H4 (cell line): ENCODE measurements at places on chromosomes 1 and 21. TPM values are rescaled to one million over a fixed set of nuclear protein-coding genes. Genes with fewer than 3 reads are reported as not detected.
A peak's percentile ranks its signal among the peaks of the same experiment; 100 is the strongest.

DNA sequence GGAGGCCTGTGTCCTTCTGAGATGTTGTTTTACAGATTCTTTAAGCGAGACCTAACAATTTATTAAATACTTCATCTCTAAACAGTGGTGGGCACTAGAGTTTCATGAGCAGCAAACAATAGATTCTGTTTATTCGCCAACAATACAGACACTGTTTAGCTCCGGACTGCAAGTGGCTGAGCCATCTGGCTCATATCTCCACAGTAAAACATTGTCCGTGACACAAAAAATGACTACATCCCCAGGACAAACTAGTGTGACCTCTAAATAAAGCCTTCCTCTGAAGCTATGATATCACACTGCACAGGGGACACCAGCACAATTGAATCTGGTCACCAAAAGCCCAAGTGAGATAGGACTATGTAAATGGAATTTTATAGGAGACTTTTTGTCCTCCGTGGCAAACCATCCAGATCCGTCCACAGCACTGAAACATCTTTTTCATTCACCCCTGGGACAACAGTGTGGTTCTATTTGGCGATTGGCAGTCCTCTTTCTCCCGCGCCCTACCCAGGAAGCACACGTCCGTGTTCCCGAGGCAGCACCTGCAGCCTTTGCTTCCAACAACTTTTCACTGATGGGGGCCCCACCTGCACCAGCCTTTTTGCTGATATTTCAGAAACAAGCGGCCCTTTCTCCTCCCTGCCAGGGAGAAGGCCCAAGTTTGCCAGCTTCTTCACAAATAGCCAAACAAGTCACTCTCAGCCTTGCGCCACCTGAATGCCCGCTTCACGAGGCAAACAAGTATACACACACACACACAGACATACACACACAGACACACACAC, 47.4 kb downstream of the OLIG1 start:
- no peak for DNase-seq

- DNase-seq = no peak
Observed at GRCh38 chr1:215704089-215704860, 137.2 kb downstream of the KCTD3 start.

DNA sequence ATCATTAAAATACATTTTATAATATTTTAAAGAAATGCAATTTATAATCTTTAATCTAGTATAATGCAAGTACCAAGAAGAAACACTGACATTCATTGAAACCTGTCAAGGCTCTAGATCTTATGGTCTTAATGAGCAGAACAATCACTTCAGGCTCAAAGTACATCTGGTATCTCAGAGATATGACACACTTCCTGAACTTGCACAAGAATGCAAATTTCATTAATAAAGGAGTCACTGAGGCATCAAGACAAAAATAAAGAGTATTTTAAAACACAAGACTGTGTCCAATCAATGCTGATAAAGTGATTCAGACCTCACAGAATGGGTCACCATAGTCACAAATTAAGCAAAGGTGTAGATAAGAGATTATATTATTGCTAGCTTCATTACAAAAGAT, 178.1 kb downstream of the AK5 start:
- no peak for DNase-seq

DNA sequence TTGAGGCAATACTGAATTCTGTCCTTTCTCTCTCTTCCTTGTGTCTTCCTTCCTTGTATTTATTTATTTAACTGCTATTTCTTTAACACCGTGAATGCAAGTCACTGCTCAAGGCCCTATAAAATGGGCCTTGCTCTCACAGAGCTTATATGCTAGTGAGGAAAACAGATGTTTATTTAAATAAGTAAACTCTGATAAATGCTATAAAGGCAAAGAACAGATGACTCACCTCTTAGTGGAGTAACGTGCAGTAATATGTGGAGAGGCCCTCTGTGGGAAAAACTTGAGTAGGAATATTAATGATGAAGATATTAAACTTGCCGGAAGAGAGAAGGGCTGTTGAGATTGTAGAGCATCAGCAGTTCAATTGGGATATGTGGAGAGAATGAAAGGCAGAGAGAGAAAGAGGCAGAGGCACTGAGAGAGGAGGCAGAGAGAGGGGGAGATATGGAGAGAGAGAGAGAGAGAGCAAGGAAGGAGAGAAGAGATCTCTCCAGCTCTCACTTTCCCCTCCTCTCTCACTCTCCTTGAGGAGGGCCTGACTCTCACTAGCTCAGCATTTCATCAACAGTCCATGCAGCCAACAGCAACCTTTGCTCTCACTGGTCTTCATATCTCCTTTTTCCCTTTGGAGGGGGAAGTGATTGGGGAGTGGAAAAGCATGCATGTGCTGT, 322.2 kb downstream of the LMX1A start:
- DNase-seq = peak; percentile 47

- no peak for DNase-seq
Observed at GRCh38 chr1:30536530-30536929, 186.9 kb downstream of the MATN1 start.

PHLDA3 gene
- total RNA-seq = 16.6 and 24.1 TPM in 2 replicates

TDRD5 gene
- total RNA-seq = not detected in 2 replicates

- no peak for DNase-seq
Observed at GRCh38 chr1:71167505-71167904, 86.7 kb upstream of the ZRANB2 start.

S100A9 gene
- total RNA-seq = 0.74 TPM in 1 of 2 replicates, not detected in the other

LRRC3 gene
- 0.37 and 0.52 TPM in 2 replicates for total RNA-seq

DNA sequence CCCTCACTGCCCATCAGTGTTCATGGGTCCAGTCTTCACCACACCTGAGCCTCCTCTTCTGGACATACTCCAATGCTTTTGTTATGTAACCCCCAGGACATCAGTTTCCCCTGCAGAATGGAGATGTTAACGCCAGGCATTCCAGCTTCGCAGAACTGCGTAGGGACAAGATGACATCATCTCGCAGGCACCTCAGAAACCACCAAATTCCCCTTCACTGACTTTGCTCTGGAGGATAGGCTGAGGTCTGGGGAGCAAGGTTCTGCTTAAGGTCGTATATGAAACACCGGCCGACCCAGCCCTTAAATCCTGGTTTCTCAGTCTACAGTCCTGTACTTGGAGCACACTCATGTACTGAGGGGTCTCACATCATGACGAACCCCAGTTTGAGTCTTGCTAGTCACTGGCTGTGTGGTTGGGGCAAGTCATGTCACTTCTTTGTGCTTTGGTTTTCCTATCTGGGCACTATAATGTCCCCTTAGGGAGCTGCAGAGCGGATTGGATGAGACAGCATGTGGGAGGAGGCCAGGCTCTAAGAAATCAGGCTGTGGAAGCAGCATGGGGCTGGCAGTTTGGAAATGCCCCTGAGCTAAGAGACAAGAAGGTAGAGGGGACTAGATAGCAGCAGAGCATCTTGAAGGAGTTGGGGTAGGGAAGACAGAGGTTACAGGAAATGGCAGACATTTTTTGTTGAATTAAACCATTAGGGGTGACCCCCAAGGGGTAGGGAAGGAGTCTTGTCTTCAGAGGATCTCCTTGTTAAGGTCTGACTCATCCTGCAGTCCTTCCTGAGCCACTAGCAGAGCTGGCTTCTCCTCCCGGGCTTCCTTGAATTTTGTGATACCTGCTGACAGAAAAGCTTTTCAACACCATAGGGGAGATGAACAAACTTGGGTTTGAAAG, 138.3 kb downstream of the FOXD2 start:
- DNase-seq = peak; percentile 74

DNA sequence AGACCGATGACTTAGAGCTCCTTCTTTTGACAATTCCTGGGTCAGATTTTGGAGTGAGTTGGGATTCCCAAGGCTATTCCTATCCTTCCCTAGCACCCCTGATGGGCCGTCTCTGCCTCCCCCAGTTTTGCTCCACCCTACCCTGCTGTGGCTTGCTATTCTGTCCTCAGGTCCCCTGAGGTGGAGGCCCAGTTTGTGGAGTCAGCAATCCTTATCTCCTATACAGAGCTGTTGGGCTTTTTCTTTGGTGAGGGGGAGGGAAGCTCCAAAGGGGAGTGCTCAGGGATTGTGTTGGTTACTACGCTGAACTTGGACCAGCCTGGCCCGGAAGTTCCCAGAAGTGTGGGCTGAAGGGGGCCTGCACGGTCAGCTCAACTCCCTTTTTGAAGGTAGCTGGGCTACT, 7.6 kb downstream of the SESN2 start:
- DNase-seq = no peak

- no peak for DNase-seq
Observed at GRCh38 chr21:44350773-44351481, 2.5 kb upstream of the TRPM2 start.

GRCh38 chr1:114118351-114118990, 35.2 kb downstream of the SYT6 start:
- no peak for DNase-seq

DNA sequence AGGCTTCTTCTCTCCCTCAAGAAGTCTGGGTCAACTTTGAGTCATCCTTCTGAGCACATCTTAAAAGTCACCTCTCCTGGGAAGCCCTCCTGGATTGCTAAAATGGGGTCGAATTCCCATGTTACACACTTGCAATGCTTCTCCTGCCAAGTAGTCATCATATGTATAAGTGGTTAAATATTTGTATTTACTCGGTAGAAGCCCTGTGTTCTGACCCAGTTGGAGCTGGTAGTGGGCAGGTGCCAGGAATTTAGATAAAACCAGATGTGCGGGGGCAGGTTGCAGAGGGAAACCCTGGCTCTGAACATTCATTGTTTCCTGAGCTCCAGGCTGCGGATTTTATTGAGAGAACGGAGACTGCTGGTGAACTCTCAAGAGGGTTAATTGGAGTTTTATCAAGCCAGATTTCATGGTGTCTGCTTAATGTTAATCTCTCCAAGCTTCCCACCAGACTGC, 52.8 kb upstream of the RPL11 start:
- no peak for DNase-seq

HCRTR1 gene
- not detected in 2 replicates for total RNA-seq

GRCh38 chr1:204821476-204821875, 49.2 kb upstream of the NFASC start:
- no peak for DNase-seq

TNFRSF1B gene
- total RNA-seq = 0.47 and 0.93 TPM in 2 replicates

GRCh38 chr1:215518594-215518993, 48.5 kb upstream of the KCTD3 start:
- DNase-seq = no peak

- DNase-seq = no peak
Observed at GRCh38 chr1:213986020-213986924, 1.5 kb upstream of the PROX1 start.

CSMD2 gene
- not detected in 2 replicates for total RNA-seq

GRCh38 chr21:42063571-42064521, 7.3 kb upstream of the UMODL1 start:
- no peak for DNase-seq

- no peak for DNase-seq
Observed at GRCh38 chr21:25396135-25396711, 211.1 kb downstream of the MRPL39 start.

- peak; percentile 95 for DNase-seq
Observed at GRCh38 chr1:37479255-37480124, 5.1 kb downstream of the ZC3H12A start.

DNA sequence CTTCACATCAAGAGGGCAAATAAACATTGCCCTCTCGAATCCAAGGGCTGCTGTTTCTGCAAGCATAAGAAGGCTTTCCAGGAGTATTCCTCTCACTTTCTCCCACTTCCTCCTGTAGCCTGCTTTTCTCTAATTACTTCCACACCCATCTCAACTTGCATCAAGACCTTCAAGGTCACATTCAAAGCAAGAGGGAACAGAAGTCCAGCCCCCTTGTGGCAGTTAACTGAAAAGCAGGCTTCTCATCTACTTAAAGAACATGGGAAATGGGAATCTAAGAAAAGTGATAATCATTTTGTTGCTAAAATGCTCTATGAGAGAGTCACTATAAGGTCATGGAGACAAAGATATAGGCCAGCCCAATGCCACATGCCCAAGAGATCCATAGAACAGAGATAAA, 874.4 kb downstream of the KCNT2 start:
- peak; percentile 40 for DNase-seq

DNA sequence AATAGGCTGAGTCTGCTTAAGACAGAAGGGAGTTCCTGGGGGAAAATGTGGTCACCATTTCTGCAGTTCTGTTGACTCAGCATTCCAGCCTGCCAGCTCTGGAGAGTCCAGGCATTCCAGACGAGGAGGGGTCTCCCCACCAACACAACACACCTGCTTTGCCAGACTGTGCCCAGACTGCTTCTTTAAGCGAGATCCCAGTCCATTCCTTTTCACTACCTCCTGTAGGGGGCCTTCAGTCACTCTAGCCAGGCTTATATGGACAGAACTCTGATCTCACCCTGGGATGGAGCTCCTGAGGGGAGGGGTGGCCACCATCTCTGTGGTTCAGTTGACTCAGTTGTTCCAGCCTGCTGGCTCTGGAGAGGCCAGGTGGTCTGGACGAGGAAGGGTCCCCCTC, 48.5 kb downstream of the UBE2U start:
- DNase-seq = no peak

GRCh38 chr1:18752409-18752808, 107.1 kb downstream of the TAS1R2 start:
- DNase-seq = no peak

FRRS1 gene
- 13.1 and 18.6 TPM in 2 replicates for total RNA-seq

DNA sequence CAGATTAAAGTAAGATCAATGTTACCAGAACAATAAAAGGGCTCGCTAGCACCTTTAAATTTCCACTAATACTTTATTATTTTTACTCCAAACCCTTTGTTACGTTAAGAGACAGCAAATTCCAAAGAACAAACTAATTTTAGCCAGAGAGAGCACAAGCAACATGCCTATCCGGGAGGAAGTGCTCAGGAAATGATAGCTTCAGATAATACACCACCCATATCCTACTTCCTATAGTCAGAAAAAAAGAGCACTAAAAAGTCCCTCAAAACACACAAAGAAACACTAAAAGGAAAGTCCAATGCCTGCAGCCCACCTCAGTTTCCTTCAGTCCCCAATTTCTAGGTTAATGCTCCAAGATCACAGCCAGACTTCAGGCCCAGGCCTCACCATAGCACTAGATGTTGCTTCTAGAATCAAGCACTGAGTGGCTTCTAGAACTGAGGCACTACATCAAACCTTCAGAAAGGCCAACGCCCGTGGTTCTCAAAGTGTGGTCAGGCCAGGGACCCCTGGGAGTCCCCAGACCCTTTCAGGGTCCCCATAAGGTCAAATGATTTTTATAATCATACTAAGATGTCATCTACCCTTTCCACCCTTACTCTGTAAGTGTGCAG, 142.6 kb downstream of the PSMG1 start:
- no peak for DNase-seq

DNA sequence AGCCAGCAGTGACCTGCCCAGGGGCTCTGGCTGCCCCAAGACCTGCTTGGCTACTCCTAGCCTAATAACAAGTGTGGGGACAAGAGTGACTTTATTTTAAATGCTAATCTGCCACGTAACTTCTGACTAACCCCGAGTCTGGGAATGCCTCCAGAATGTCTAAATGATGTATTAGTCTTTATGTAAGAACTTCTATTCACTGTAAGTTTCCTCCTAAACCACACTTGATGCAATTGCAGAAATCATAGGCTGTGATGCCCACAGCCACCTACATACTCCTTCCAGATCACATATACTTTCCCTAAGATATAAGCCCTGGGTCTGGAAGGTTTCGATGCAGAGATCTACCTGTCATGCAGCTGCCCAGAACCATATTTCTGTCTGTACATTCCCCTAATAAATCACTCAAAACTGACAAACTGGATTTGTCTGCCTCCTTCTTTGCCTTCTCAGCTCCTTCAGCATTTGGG, 5.9 kb upstream of the VPS45 start:
- DNase-seq = peak; percentile 69

TEX38 gene
- not detected in 2 replicates for total RNA-seq

GSTM4 gene
- 15.9 and 27.2 TPM in 2 replicates for total RNA-seq

- DNase-seq = no peak
Observed at GRCh38 chr1:162557536-162557935, 4.0 kb upstream of the UAP1 start.

- DNase-seq = no peak
Observed at GRCh38 chr1:44316231-44316759, 38.8 kb downstream of the ERI3 start.

- no peak for DNase-seq
Observed at GRCh38 chr1:203563291-203563690, 63.3 kb upstream of the ATP2B4 start.

ARHGAP30 gene
- total RNA-seq = 0.02 TPM in 1 of 2 replicates, not detected in the other
